Pulmonary artery endothelial cell (primary cell): ENCODE measurements at places on chromosomes 7 and 10. TPM values are rescaled to one million over a fixed set of nuclear protein-coding genes. Genes with fewer than 3 reads are reported as not detected.

OR2A1 gene
- 0.07 TPM in 1 of 2 replicates, not detected in the other for total RNA-seq

GARIN1A gene
- 0.13 and 0.18 TPM in 2 replicates for total RNA-seq

PLAC9 gene
- total RNA-seq = 5.3 and 8.2 TPM in 2 replicates

KLF6 gene
- 141 and 142 TPM in 2 replicates for total RNA-seq

ANKRD7 gene
- 0.13 and 0.21 TPM in 2 replicates for total RNA-seq

TSPAN15 gene
- total RNA-seq = 21.0 and 129 TPM in 2 replicates

FAM25G gene
- total RNA-seq = not detected in 2 replicates

HOXA10 gene
- 0.07 and 0.14 TPM in 2 replicates for total RNA-seq
